BJ (cell line): ENCODE measurements at places on chromosomes 13 and 19. TPM values are rescaled to one million over a fixed set of nuclear protein-coding genes. Genes with fewer than 3 reads are reported as not detected.

DNA sequence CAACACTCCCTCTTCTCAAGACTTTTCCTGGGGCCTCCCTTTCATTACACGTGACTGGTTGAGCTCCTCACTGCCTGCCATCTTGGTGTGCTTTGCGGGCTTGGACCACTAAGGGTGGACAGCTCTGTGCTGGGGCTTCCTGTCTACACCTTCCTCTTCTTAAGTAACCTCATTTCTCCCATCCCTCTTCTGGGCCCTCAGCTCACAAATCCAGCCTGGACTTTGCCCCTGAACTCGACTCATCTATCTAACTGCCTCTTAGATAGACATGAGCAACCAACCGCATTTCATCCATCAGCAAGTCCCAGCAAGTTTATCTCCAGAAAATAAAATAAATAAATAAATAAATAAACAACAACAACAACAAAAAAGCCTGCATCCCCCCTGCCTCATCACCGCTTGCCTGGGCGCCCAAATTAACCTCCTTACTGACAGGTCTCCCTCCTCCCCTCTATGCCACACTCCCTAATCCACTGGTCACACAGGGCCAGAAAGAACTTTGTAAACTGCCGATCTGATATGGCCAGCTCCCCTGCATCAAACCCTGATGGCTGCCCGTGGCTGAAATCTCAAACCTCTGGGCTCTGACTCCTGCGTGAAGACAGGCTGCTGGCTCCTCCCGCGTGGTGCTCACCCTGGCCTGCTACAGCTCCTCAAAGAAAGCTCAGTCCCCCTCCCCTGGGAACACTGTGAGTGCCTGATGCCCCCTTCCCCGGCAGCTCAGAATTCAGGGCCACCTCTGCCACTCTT lies 7.8 kb downstream of the ISOC2 start:
- no peak for DNase-seq

DNA sequence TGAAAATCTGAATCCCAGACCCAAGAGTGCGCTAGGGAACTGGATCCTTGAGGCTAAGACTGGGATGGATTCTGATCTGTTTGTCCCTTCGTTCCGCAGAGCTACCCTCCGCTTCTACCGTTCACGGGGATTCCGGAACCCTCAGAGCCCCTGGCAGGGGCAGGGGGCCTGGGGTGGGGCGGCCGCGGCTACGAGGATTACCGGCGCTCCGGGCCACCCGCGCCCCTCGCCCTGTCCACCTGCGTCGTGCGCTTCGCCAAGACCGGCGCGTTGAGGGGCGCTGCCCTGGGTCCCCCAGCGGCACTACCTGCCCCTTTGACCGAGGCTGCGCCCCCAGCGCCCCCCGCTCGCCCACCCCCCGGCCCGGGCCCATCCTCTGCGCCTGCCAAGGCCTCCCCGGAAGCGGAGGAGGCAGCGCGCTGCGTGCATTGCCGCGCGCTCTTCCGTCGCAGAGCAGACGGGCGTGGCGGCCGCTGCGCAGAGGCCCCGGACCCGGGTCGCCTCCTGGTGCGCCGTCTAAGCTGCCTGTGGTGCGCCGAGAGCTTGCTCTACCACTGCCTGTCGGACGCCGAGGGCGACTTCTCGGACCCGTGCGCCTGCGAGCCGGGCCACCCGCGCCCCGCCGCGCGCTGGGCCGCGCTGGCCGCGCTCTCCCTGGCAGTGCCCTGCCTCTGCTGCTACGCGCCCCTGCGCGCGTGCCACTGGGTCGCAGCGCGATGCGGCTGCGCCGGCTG lies 7.1 kb downstream of the SPRED3 start:
- DNase-seq: no peak

The SIGLEC8 gene
- polyA plus RNA-seq: not detected in 2 replicates

DNA sequence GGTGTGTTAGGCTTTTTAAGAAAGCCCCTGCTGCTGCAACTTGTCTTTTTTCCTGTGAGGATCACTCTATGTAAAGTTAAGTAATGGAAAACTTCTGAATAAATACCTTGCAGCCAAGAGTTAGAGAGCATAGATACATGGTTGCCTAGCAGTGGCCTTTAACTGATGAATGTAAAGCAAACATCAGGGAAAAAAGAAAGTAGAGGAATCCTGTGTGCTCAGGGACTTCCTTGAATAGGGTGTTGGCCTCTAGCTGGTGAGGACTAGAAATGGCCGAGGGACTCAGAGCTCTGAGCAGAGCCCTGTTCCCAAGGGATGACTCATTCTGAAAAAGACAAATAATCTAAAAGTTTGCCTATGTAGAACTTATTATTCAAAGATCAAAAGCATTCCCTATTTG lies 135.7 kb downstream of the MIPEP start:
- DNase-seq: no peak

The KLK6 gene
- not detected in 2 replicates for polyA plus RNA-seq

GRCh38 chr13:47067306-47067705 lies 170.5 kb upstream of the HTR2A start:
- no peak for DNase-seq

DNA sequence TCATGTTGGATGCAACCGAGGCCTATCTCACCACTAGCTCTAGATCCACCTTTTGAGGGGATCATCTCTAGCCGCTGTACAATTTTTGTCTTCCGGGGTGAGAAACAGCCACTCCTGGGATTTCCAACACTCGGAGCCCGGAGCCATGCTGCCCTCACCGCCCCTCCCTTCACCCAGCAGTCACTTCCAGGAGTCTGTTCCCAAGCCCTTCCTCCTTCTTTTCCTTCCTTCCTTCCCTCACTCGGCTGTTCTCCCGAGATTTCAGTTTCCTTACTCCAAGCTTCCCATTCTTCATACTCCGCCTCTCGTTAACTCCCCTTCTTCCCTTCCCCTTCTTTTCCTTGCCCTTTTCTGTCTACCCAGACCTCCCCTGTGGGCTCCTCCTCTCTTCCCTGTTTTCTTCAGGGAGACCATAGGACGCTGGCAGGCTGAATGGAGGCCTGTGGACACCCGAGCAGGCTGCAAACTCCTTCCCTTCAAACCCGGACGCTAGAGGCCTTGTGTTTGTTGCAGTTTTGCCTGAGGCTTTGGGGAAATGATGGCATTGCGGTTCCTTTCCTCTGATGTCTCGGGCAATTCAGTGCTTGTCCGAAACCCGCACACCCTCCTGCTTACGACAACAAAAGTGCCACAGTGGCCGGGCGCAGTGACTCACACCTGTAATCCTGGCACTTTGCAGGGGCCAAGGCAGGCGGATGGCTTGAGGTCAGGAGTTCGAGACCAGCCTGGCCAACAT lies 96.0 kb downstream of the CAB39L start:
- DNase-seq: no peak

GRCh38 chr13:31717583-31717982 lies 21.7 kb upstream of the RXFP2 start:
- no peak for DNase-seq

DNA sequence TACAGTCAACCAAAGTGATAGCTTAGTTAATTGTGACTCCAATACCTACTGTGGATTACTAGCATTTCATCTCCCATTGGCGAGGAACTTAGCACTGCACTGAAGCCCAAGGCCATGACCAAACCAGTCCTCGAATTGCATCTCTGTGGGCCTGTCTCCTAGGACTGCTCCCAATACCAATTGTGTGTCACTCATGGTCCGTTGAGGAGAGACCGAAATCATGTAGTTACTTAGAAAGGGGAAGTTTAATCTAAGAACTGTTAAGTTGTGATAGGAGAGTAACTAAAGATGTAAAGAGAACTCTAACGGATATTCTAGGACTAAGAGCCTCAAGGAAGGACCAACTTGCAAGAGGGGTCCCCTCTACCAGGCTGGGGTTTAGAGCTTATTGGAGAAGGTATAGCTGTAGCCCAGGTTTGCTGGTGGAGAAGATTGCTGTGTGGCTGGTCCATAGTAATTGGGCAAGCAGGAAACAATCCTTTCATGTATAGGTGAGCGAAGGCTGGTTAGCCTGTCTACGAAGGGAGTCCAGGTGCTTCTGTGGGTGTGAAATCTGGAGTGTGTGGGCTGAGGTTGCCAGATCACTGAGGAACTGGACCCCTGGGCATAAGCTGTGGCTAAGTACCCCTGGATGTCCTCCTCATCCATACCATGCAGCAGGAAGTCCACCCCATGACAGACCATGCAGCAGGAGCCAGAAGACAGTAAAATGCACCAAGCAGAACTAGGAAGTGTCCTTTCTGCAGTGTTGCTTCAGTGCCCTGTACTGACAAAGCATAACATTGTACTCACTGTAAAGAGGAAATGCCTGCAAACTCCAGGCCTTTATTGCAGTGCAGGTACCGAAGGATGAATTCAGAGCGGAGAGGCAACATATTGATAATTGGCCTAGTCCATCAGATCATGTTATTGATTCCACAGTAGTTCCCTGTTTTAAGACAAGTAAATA lies 30.8 kb downstream of the DNAJC3 start:
- DNase-seq: no peak

- no peak for DNase-seq
Measured at GRCh38 chr19:18196511-18196845, 3.5 kb downstream of the MPV17L2 start.

DNA sequence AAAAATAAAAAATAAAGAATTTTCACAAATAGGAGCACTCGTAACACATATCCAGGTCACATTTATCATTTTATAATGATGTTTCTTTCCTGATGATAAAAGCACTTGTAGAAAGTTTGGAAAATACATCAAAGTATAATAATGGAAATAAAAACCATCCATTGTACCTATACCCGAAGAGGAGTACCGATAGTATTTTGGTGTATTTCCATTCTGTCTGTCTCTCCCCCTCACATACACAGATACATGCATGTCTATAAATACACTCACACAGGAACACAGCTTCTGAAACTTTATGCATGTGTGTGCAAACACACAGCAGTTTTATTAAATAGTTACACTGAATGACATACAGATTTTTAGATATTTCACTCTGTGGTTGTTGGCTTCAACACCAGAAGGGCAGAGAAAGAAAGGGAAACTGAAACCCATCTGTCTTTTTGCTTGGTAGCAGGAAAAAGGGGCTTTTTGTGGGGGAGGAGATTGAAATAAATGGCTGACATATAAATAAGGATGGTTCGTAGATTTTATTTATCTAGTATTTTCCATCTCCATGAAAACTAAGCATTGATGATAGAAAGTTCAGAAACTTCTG lies 114.8 kb downstream of the LRCH1 start:
- no peak for DNase-seq

The JOSD2 gene
- polyA plus RNA-seq: 39.0 and 44.9 TPM in 2 replicates

The LHB gene
- polyA plus RNA-seq: not detected in 2 replicates

GRCh38 chr13:108785844-108786243 lies 156.4 kb downstream of the MYO16 start:
- no peak for DNase-seq

The OR7C1 gene
- polyA plus RNA-seq: not detected in 2 replicates

The SPRED3 gene
- 4.2 and 5.9 TPM in 2 replicates for polyA plus RNA-seq

GRCh38 chr13:49319951-49320350 lies 72.2 kb downstream of the CDADC1 start:
- DNase-seq: no peak

DNA sequence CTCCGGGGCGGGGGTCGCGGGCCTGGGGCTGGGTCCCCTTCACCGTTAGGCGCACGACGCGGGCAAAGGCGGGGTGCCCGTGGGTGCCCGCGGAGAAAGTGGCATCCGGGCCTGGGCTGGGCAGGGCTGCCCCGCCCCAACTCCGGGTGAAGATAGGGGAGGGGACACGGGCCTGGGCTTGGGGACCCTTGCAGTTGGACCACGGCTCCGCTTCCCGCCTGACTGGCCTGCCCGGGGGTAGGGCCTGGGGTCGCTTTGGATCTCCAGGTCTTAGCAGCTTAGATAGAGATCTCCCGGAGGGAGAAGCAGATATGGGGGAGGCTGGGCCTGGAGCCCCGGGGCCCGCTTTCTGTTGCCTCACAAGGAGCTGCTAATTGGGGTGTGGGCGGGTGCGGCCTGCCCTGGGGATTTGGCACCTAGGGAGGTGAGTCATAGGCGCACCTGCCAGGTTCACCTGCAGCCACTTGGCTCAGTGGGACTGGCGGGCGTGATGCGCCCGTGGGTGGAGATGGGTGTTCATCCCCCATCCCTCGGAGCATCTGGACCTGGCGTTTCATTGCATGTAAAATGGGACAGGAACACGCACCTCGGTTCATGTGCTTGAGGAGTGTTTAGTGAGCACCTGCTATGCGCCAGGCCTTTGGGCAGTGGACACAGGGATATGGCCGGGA lies 585 bp downstream of the MAP1S start:
- DNase-seq: no peak

The LSM4 gene
- 94.7 and 99.8 TPM in 2 replicates for polyA plus RNA-seq

The NAT14 gene
- 20.4 and 34.8 TPM in 2 replicates for polyA plus RNA-seq
